GM18507 (cell line): ENCODE measurements at places on chromosomes 12 and 14.

DNA sequence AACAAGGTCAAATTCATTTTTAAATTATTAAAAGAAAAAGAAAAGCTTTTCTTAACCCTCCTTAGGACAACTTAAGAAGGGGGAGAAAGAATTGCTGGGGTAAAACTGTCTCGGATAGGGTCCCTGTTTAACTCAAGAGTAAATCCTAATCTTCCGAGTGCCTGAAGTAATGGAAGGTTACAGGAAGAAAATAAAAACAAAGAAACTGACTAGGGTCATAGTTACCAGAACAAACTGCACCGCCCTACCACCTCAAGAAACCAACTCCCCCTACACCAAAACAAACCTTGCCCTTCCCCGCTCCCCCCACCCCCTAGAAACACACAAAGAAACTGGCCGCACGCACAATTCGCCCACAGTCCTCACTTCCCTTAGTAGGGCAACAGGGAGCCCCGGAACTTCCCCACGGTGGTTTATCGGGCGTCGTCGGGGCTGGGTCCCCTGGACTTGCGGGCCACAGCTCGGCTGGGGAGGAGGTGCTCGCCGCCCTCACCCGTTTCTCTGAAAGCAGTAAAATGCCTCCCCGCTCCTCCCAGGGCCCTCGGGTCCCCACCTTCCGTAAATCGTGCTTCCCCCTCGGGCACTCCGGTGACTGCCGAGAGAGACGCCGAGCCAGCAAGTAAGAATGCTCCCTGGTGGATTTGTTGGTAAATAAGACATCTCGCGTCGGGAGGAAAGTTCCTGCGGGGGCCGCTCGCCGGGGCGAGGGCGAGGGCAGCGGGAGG lies 2.4 kb downstream of the SINHCAF start:
- no peak for DNase-seq

- no peak for DNase-seq
Observed at GRCh38 chr12:24943947-24944600, 4.8 kb downstream of the BCAT1 start.

GRCh38 chr12:3086729-3087323 lies 9.6 kb downstream of the TSPAN9 start:
- DNase-seq, result no peak

DNA sequence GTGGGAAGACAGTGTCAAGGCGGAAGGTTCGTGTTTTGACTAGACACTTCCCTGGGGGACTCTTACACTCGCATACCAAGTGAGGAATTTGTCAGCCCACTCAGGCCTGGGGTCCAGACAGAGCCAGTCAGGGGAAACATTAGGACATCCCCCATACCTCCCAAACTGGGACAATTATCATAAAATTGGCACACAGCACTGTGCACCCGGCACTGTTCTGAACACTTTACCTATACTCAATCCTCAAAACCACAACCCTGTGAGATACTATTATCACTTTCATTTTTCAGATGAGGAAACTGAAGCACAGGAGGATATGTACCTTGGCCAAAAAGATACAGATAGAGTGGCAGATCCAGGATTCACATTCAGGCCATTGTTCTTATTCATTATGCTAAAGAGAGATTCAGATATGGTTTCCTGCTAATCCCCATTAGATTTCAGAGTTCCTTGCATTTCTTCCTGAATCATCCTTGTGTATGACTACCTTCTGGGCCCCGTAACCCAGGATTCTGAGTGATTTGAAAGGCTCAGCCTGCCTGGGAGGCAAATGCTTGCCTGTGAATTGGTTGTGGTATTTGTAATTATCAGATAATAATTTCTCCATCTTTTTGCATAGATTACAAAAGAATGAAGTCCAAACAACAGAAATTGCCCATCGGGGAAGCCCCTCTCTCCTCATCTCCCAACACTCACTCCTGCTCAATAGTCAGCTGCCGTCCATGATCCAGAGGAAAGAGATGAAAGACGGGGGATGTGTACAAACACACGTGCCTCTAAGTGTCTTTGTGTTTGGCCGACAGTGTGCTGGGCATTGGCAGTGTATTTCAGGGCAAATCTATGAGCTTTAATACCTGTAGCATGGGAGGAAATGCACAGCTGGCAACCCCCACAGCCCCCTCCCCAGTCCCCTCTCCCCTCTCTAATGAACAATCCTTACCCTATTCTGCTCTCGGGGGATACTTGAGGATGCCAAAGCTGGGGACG lies 4.6 kb downstream of the TAC3 start:
- no peak for DNase-seq

DNA sequence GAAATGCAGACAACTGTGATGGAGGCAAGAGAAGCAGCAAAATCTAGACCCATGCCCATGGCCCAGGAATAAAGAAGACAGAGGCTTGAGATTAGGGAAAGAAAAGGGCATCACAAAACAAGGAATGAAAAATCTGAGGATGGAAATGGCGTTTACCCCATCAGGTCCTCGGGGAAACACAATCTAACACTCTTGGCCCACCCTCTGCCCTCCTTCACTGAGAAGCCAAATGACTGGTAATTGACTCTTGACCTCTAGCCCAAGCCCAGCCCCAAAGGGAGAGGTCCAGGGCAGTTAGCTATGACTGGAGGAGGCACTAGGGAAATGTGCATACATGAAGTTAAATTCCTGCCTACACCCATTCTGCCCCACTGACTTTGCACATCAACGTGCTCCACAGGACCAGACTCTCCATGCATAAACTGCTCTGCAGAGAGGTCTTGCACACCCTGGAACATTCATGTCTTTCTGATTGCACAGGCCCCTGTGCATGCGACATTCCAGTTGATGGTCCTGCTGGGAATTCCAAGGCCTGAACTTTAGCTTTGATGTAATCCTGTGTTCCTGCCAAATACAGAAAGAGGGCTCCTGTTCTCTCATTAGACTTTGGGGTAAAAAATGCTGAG lies 5.7 kb downstream of the ZFHX2 start:
- DNase-seq, result no peak

DNA sequence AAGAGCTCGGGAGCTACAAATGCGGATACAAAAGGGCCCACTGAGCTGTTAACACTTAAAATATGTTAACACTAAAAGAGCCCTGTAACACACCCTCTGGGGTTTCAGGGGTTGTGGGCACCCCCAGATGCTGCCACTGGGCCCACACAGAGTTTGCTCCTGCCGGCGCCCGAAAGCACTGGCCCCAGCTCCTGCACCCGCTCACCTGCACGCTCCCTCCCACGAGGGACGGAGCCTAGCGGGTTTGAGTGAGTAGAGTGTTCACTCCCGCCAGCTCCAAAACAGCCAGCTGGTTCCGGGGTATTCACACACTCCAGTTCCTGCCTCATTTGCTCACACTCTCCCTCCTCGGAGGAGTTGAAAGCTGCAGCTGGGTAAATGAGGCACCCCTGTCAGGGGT lies 357.7 kb downstream of the ETNK1 start:
- no peak for DNase-seq

DNA sequence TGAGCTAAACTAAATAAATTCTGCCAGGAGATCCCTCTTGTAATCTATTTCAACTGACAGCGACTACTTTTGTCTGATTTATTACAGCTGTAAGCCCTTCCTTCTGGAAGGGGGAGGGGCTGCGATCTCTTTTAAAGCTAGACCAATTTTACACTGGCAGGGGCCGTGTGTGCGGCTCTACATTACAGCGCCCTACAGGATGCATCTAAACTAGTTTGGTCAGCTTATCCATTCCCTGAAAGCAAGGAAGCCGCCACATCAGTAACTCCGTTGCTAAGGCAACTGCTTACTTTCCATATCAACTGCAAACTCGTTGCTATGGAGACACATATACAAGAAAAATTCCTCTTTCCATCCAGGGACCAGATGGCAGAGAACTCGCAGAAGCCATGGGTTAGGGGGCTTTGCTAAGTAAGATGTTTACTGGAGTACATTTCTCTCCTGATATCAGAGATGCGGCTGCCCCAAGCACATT lies 17.4 kb downstream of the FOXN3 start:
- DNase-seq, result no peak

GRCh38 chr14:48027115-48027514 lies 351.7 kb upstream of the MDGA2 start:
- no peak for DNase-seq

DNA sequence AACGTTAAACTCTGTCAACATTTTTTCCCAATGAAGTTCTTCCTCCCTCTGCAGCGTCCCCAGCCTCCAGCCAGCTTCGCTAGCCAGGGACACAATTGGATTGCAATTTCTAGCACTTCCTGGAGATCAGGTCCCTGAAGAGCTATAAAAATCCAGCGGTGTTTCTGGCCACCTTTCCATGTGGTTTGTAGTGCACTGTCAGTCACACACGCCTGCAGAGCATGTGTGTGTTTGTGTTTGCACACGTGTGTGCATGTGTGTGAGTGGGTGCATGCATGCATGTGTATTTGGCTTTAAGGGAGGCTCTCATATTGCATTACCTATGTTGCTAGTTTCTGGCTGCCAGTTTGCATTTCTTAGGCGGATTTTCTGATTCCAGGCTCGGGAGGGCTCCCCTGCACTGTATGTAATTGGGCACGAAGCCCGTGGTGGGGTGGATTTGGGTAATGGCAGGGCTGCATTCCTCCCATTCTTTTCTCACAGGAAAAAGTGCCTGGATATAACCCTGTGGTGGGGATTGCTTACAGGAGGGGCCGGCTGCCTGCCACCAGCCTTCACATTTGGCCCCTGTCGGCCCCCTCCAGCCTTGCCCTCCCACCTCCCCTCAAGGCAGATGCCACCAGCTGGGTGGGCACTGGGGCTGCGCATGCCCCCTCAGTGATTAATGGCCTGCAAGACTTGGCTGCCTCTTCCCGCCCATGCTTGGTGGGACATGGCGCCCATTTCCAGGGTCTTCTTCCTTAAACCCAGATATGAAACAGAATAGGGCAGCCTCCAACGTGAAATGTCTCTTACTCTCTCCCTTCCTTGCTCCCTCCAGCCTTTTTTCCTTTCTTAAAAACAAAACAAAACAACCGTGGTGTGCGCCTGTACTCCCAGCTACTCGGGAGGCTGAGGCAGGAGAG lies 74.0 kb downstream of the TSPAN9 start:
- DNase-seq, result no peak

DNA sequence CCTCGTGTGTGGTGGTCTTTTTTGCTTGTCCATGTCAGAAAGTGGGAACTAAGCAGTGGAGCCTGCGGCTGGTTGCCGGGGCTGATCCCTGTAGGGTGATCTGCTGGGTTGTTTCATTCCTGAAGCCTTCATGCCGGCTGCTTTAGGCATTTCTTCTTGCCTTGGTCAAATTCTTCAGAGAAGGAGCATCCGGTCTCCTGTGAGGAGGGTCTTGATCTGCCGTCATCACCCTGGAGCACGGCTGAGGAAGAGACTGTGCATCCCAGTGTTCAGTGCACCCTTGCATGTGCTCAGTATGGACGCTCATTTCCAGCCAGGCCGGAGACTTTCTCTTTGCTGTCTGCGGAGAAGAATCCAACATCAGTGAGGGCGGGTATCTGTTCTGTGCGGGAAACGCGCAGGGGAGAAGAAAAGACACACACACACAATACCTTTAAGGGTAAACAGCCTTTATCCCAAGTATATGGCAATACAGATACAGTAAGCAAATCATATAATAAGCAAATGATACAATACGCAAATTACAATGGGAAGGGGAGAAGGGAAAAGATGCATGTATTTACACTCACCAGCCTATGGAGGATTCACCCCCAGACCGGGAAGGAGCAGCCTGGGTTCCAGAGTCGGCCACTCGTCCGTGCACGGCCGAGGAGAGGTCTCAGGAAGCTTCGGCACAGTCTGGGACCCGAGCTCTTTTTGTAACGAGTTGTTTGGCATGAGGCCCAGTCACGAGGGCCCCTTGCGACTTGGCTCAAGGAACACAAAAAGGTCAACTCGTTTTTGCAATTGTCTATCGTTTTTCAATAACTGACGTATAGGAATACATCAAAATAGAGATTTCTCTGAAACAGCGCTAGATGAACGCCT lies 1366.8 kb upstream of the TMEM132C start:
- DNase-seq, result no peak

DNA sequence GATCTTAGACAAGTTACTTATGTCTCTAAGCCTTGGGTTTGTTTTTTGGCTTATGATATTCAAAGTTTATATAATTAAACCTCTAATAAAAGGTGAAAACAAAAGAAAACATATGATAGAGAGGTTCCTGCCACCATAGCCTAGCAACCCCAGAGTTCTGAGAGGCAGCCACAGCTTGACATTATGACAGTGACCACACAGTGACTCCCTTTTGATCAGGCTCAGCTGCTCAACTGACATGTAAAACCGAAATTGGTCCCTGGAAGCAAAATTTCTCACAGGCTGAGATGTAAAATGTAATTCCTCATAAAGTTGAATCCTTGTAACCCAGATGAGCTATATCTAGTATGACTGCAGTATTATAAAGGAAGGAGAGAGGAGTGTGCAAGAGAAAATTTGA lies 108.5 kb downstream of the GCH1 start:
- no peak for DNase-seq

GRCh38 chr12:15346488-15346887 lies 24.2 kb downstream of the PTPRO start:
- DNase-seq, result no peak

DNA sequence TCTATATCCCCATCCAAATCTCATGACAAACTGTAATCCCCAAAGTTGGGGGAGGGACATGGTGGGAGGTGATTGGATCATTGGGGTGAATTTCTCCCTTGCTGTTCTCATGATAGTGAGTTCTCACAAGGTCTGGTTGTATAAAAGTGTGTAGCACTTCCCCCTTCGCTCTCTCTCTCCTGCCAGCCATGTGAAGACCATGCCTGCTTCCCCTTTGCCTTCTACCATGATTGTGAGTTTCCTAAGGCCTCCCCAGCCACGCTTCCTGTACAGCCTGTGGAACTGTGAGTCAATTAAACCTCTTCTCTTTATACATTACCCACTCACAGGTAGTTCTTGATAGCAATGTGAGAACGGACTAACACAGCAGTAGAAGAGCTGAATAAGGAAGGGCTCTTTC lies 62.6 kb upstream of the VASH1 start:
- DNase-seq, result no peak

- no peak for DNase-seq
Observed at GRCh38 chr14:29459969-29460560, 467.6 kb downstream of the PRKD1 start.

DNA sequence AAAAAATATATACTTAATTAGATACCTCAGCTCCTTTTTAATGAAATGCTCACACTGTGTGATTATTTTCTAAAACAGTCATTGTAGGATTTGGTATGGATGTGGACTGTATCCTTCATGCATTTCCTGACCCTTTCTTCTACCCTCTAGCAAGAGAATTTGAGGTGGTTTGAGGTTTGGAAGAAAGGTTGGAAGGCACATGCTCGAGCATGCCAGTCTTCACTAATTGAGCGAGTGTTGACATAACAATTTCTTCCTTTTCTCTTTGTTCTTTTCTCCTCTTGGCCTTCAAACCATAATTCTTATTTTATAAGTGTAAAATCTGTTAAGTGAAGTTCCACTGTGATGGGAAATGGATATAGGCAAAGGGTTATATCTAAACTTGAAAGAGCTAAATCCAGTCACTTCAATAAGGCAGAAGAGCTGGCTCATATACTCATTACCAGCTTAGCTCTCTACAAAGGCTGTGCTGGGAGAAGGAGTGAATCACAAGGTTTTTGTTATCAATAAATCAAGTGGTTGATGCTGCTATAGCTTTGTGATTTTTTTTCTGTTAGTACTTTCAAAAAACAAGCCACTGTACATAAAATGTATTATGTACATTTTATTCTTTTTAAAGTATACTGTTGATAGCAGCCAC lies 16.2 kb upstream of the PTHLH start:
- no peak for DNase-seq

- DNase-seq, result no peak
Observed at GRCh38 chr12:112800183-112800582, 8.6 kb downstream of the RPH3A start.

GRCh38 chr12:132467511-132467910 lies 22.4 kb upstream of the FBRSL1 start:
- DNase-seq, result no peak
